ENCODE measurements at places on chromosomes 12 and 14.
A peak's percentile ranks its signal among the peaks of the same experiment; 100 is the strongest.

DNA sequence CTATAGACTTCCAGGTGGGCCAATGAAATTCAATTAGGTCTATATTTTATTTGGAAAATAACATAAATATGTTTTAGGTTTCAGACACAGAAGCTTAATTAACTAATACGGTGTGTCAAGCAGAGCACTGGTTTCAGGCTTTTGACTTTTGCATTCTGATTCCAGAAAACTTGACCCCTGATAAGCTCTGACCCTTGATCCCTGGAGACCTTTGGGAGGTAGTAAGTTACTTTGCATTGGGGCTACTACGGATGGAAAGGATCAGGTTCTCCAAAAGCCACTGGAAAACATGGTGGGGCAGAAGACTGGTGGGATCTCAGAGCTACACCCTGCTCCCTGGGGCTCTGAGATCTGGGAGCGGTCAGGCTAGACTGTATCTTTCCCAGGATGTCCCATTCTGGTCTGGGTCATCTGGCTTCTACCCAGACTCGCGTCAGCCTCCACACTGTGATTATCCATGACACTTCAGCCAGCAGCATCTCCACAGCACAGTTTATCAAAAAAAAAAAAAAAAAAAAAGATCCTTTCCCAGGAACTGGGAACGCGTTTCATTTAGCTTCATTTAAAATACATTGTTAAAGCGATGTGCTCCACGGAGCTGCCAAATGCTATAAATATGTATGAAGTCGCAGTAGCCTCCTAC, 17.8 kb upstream of the EMP1 start:
- DNase-seq: no peak

GRCh38 chr12:97575403-97576193, 113.0 kb downstream of the RMST start:
- no peak for DNase-seq

DNA sequence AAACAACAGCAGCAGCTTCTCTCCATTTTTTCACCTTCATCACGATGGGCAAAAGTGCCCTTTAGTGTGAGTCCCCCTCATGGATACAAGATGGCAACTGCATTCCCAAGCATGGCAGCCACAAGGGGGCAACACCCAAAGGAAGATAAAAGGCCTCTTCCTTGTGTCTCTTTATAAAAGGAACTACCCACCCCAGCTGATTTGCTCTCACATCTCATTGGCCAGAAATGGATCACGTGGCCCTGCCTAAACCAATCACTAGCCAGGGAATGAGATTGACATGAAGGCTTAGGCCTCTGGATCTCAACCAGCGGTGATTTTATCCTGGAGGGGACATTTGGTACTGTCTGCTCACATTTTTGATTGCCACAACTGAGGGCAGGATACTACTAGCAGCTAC, 21.9 kb upstream of the IFT81 start:
- DNase-seq: no peak

DNA sequence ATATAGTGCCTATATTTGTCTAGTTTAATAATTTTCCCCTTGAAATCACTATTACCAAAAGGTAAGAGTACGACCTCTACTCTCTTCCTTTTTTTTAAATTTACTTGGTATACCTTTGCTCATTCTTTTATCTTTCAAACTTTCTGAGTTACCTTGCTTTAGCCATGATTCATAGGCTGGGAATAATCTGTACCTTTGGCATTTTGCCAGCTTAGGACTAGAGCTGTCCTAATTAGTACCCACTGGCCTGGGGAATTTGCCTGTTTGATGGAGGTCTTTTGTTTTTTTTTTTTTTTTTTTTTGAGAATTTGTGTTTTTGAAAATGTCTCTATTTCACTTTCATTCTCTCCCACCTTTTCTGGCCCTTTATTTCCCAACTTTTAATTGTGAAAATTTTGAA, 8.7 kb upstream of the SLC4A8 start:
- no peak for DNase-seq

DNA sequence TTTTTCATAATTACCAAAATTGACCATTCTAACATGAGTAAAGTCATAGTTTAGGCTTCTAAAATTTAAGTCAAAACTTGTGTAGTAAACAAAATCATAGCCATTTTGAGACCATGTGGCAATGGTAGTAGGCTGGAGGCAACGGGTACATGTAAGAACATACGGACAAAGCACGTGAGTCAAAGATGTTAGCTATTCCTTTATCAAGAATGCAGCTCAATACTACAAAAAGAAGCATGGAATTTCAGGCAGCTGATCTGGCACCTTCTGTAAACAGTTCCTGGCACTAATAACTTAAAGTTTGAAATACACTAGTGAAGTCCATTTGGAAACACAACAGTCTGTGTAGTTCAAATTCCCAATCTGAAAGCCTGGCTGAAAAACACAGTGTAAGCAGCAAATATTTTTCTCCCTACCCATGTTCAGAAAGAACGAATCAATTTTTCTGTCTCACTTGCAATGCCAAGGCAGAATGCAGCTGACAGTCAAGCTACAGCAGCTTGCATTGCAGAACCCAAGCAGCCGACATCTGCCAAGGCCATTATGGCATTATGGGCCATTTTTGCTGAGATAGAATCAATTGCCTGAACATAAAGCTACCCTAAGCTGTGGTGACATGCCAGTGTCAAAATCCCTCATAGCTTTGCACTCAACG, 29.3 kb downstream of the MYF5 start:
- DNase-seq: no peak

- no peak for DNase-seq
Observed at GRCh38 chr14:95833429-95833828, 43.2 kb upstream of the TUNAR start.

DNA sequence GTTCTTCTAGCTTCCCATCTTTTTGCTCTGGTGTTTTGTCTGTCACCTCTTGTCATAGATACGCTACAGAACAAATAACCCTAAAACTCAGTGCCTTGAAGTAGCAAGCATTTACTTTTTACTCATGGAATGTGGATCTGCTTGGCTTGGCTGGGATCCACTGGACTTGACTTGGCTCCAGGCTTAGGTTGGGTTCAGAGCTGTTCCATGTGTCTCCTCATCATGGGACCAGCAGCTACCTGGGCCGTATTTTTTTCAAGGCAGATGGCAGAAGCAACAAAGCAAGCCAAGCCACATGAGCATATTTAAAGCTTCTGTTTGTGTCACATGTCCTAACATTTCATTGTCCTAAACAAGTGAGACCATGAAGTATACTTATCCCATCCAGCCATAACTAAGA, 48.7 kb upstream of the ATF1 start:
- no peak for DNase-seq

- no peak for DNase-seq
Observed at GRCh38 chr12:132617822-132618682, 524 bp upstream of the P2RX2 start.

DNA sequence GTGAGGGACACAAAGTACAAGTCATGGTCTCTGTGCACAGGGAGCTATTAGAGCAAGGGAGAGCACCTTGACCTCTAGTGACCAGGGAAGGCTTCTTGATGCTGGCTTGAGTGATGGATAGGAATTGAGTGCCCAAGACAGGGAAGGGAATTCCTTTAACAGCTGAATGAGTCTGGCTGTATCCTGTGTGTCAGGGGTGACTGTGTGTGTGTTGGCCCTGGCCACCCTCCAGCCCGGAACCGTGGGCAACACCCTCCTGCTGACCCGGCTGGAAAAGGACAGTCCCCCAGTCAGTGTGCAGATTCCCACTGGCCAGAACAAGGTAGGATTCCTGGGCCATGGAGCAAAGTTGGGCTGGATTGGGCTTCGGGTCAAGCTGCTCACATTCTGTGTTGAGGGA, 5.5 kb upstream of the PFDN5 start:
- DNase-seq: no peak

DNA sequence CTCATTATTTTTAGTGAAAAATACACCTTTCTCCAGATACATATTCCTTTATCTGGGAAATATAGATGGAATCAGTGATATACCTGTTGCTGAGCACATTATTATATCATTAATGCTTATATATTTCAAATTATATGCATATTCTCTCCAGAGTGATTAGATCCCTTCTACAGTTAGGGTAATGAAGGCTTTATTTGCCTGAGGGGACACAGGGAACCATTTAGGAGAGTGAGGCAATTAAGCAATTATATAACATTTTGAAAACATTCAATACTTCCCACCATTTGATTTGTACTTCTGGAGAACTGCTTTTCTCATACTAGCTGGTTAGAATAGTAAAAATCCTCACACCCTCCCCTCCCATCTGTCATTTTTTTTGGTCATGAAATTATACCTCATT, 212.8 kb upstream of the NOVA1 start:
- DNase-seq: peak; percentile 81

DNA sequence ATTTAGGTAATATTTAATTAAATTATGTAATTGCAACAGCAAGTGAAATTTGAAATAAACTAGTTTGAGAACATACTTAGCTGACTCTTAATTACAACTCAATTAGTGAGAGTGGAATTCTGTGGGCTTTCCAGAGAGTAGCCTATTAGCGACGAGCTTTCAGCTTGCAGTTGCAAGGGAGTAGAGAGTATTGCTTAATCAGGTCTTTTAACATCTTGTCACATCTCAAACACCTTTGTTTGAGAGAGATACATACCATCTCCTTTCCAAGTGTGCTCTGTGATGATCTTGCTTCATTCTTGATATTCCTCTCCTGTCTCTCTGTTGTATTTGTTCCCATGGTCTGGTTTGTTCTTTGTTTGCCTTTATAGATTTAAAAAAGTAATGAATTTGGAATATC, 7.7 kb downstream of the PPP4R4 start:
- peak; percentile 3 for DNase-seq

GRCh38 chr12:92560713-92561542, 141.9 kb upstream of the PLEKHG7 start:
- no peak for DNase-seq

GRCh38 chr14:93978735-93979134, 2.4 kb upstream of the ASB2 start:
- no peak for DNase-seq

GRCh38 chr12:115583591-115583990, 693.9 kb downstream of the MED13L start:
- DNase-seq: peak; percentile 93

DNA sequence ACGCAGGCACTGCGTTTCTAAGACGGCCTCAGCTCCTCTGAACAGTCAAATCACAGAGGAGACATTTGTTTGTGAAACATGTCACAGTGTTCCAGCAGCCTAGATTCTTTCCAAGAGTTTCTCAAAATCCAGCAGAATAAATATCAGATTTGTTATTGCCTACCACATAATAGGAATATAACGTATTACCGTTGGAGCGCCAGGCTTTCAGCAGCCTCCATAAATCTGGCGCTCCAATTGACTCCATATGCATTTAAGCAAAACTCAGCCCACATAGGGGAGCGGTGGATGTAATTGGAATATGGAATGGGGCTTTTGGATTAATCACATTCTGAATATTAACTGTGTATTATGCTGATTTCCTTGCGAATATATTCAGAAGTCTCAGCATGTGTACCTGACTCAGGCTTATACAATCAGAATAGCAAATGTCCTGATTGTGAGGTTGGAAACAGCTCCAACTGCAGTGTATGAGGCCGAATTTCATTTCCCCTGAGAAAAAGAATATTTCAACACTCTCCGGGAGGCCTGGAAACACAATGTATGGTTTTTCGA, 174.0 kb downstream of the ASCL4 start:
- DNase-seq: no peak

- DNase-seq: no peak
Observed at GRCh38 chr14:99198746-99199502, 73.1 kb downstream of the BCL11B start.

DNA sequence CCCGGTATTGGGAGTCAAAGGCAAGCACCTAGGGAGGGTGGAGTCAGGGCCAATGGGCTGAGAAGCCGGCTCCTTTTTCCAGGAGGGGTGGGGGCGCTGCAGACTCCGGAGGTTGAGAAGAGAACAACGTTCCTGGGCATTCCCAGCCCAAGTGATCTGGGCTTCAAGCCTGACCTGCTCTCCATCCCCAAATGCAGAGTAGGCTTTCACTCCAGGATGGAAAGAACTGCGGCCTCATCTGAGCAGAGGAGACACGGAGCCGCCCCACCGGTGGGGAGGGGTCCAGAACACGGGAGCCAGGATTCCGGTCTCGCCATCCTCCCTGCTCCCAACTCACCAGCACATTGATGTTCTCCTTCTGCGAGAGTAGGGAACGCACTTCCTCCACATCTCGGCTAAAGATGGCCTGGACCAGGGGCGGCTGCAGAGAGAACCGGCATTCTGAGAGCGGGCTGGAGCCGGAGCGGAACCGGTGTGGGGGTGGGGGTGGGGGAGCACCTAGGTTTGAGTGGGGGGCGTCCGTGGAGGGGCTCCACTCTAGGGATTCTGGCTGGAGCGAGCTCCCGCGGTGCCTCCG, 605 bp downstream of the ANKRD52 start:
- DNase-seq: peak; percentile 7

GRCh38 chr12:53324779-53325510, 3.5 kb upstream of the AAAS start:
- peak; percentile 59 for DNase-seq

GRCh38 chr14:50826681-50827080, 4.3 kb downstream of the NIN start:
- no peak for DNase-seq

DNA sequence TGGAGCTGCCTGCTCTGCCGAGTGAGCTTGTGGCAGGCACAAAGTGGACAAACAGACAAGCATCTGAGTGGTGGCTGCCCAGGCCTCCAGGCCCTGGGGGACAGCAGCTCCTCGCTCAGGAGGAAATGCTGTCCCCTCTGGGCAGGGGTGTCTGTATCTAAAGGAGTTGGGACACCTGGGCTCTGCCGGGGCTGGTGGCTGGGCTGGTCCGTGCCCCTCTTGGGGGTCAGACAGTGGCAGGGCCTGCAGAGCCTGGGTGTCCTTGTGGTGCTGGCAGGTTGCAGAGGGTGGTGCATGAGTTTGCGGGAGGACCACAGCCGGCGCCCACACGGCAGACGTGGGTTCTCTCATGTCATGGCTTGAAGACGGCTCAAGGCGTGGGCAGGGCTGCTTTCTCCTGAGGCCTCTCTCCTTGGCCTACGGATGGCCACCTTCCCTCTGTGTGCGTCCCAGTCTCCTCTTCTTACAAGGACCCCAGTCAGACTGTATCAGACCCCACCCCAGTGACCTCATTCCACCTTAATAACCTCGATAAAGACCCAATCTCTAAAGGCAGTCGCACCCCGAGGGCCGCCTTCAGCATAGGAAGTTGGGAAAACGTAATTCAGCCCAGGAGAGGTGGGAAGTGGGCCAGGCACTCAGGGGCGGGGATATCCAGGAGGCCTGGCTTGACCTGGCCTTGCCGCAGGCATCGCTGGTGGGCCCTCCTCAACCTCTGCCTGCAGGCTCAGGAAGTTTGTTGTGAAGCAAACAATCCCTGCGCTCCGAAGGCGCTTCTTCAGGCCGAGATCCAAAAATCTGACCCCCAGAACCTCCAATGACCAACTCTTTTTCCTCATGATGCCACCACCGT, 110.0 kb downstream of the KIF26A start:
- DNase-seq: no peak

- DNase-seq: peak; percentile 66
Observed at GRCh38 chr14:99884834-99885648, 91.8 kb downstream of the EML1 start.

Data from NCI-H1105 treated with DMSO at 0.1 percent for 48 hours (cell line).